ENCODE measurements at places on chromosomes 7 and 10.
A peak's percentile ranks its signal among the peaks of the same experiment; 100 is the strongest.

DNA sequence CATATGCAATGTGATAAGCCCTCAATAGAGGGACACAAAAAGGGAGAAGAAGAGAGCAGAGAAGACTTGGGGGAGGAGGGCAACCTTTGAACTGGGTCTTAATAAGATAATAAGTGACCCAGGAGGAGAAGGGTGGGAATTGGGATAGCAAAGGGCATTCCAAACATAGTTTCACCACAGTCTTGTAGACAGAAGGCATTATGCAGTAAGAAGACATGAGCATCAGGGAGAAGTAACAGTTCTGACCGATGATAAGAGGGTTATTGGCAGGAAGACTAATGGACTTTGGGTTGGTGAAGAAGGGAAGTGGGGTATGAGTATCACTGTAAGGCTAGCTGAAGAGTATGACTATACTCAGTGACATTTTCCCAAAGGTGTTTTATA is 63.6 kb downstream of the TES start:
- no peak for DNase-seq

GRCh38 chr7:11716185-11716584 is 115.8 kb downstream of the THSD7A start:
- no peak for DNase-seq

- peak; percentile 21 for DNase-seq
Observed at GRCh38 chr7:139777133-139777891, 486 bp downstream of the HIPK2 start.

DNA sequence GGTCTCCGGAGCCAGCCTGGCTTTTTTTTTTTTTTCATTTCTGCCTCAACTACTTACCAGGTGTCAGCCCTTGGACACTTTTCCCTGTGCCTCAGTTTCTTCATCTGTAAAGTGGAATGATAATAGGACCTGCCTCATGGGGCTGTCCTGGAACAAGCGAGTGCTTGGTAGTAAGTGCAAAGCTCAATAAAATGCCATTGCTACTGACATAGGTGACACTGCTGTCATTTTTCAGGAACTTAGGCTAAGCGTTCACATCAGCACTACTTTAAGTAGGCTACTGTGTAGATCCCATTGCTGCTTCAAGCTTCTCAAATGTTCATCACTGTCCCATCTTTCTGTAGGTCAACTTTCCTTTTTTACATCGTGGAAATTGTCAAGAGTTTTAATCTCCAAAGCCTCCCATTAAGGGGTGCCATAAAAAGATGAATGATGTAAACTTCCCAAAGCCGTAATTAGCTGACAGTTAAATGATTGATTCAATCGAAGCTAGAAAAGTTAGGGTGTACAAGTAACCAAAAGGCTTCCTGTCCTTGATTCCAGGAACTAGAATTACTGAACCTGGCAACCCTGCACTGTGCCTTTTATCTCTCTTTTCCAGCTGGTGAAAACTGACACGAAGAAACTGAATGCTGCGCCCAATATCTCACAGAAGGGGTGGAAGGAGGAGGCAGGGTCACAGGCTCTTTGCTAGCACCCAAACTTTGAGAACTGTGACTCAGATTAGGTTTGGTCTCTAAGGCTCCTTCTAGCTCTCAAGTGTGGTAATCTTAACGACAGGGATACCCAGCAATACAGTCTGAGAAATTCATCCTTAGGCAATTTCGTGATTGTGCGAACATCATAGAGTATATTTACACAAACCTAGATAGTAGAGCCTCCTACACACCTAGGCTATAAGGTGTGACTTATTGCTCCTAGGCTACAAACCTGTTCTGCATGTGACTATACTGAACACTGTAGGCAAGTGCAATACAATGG is 861 bp upstream of the USP6NL start:
- no peak for DNase-seq

- no peak for DNase-seq
Observed at GRCh38 chr10:42431095-42431494, 207.3 kb downstream of the ZNF33B start.

GRCh38 chr7:80686576-80686975 is 48.1 kb downstream of the CD36 start:
- DNase-seq: no peak

DNA sequence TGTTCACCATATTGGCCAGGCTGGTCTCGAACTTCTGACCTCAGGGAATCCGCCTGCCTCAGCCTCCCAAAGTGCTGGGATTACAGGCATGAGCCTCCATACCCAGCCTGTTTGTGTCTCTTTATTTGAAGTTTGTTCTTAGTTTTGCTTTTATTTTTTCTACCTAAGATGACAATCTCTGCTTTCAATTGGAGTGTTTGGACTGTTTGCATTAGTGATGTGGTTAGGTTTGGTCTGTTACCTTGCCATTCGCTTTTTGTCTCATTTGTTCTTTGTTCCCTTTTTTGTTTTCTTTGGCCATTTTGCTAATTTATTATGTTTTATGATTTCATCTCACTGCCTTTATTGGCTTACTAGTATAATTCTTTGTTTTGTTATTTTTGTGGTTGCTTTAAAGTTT is 62.6 kb downstream of the ADCY1 start:
- no peak for DNase-seq

DNA sequence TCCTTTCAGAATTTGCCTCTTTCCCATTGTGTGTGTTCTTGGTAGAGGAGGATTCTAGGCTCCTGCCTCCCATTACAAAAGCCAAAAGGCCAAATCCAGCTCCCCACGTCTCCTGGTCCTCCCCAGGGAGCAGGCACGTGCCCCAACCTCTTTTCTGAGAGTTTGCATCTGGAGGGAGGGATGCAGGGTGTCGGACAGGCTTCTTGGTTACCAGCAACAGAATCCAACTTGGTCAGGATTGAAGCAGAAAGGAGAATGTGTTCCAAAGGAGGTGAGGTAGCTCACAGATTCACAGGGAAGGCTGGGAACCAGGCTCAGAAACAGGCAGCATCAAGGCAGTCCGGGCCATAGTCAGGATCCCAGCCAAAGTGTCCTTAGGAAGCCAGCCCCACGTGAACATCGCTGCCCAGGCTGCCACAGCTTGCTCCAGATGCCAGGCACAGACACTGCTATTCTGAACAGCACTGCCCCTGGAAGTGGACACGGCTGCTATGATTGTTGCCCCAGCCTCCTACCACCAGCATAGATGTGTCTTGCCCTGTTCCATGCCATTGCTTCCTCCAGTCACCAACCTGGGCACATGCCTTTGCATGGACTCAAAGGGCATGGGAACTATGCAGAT is 264.2 kb upstream of the ZMIZ1 start:
- no peak for DNase-seq

GRCh38 chr7:107934991-107935770 is 44.2 kb downstream of the DLD start:
- DNase-seq: no peak

- no peak for DNase-seq
Observed at GRCh38 chr7:131909151-131909768, 352.8 kb upstream of the PODXL start.

GRCh38 chr10:122879339-122880273 is at the start of gene FAM24B:
FAM24B (minus strand) TSS chr10:122879581; CDS start chr10:122850515, 29,066 bp downstream.
- DNase-seq: peak; percentile 96

GRCh38 chr10:45008524-45009161 is 7.9 kb downstream of the ZNF22 start:
- DNase-seq: peak; percentile 74

- DNase-seq: no peak
Observed at GRCh38 chr10:3417096-3417495, 244.5 kb upstream of the PITRM1 start.

- DNase-seq: peak; percentile 24
Observed at GRCh38 chr7:100588438-100588837, 2.3 kb downstream of the FBXO24 start.

GRCh38 chr7:27804139-27804538 is 64.2 kb downstream of the TAX1BP1 start:
- DNase-seq: no peak

DNA sequence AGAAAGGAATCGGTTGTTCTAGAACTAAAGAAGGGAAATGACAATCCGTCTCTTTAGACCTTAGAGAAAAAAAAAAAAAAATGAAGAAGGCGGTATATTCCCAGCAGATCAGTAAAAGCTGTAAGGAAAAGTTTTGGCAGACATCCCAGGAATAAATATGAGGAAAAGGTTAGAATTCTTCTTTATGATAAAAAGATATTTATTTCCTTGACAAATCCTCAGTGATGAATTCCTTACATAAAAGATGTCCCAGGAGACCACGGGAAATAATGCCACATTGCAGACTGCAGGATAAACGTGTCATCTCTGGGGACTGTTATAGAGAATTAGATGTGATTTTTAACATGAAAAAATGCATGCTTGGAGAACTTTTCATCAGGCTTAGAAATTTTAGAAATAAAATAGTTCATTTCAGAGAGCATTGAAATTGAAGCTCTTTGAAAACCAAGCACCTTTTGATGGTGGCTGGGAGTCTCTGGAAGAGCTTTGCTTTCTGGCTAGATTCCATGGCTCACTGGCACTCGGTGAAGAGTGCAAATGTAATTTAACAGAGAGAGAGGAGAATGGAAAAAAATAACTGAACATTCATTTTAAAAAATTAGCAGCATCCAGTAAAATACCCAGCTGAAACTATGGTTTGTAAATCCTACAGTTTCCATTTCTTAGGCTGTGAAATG is 98.2 kb downstream of the PRPF18 start:
- no peak for DNase-seq

DNA sequence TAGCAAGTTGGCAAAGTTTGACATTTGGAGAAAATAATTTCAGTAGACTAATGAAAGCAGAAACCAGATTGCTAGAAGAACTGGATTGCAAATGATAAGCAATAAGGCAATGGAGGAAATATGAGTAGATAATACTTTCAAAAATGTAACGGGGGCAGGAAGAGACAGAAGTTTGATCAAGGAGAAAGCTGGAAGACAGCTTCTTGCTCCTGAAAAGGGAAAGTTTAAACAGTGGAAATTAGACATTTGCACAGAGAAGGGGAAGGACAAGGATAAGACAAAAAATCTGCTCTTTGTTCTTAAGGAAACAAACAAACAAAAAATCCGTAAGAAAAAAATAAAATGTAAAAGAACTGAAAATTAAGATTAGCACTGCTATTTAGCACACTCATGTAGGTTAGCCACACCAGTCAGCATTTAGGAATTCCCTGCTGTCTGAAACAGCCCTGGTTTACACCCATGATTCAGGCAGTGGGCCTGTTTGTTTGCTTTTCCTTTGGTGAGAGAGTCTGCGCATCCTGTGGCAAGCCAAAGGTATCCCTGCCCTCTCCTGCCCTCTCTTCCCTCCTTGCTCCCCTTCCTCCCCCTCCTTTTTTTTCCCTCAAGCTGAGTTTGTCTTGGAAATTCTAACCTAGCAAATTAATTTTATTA is 104.3 kb upstream of the CAV2 start:
- no peak for DNase-seq

DNA sequence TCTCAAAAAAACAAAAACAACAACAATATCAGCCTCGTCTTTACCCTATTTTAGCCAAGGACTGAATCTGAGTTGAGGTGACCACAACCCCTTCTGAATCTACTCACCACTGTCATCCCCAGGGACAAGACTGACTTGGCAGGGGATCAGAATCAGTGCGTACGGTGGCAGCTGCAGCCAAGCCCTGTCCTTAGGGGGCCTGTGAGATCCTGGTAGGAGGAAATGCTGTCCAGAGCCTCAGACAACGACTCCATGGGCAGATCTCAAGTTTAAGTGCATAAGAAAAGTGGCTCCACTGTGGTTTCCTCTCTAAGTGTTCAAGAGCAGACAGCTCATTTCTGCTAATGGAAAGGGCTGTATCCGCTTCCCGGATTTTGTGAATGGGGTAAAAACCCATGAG is 22.4 kb upstream of the CYTH3 start:
- no peak for DNase-seq

- DNase-seq: no peak
Observed at GRCh38 chr10:93309062-93309461, 173.1 kb downstream of the MYOF start.

DNA sequence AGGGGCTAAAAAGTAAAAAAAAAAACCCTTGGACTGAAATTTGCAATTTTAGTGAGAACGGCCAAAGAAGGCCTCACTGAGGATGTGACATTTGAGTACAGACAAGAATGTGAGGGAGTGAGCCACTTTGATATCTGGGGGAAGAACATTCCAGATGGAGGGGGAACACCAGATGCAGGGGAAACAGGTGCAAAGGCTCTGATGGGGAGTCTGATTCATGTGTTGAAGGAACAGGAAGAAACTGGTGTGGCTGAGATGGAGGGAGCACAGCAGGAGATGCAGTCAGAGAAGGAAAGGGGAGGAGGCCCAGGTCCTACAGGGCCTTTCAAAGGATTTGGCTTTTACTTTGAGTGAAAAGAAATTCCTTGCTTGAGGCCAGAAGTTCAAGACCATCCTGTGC is 615.7 kb upstream of the NRP1 start:
- DNase-seq: no peak

- DNase-seq: no peak
Observed at GRCh38 chr7:22390516-22390915, 33.6 kb upstream of the RAPGEF5 start.

DNA sequence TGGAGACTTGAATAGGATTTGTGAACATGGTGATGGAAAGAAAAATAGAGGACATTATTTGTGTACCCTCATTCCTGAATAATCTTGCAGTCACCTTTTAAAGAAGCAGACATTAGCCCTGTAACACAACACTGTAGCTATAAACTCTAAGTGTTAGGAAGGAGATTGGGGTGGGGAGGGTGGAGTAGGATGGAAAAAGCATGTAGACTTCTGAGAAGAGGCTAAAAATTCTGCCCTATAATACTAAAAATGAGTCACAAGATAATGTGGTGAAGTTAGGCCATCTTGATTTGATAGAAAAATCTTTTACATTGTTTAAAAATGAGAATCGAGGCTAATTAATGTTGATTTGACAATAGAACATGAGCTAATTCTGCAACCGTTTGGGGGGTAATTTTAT is 128.8 kb downstream of the LCOR start:
- no peak for DNase-seq

GRCh38 chr10:121113385-121113696 is 262.2 kb downstream of the WDR11 start:
- DNase-seq: no peak

DNA sequence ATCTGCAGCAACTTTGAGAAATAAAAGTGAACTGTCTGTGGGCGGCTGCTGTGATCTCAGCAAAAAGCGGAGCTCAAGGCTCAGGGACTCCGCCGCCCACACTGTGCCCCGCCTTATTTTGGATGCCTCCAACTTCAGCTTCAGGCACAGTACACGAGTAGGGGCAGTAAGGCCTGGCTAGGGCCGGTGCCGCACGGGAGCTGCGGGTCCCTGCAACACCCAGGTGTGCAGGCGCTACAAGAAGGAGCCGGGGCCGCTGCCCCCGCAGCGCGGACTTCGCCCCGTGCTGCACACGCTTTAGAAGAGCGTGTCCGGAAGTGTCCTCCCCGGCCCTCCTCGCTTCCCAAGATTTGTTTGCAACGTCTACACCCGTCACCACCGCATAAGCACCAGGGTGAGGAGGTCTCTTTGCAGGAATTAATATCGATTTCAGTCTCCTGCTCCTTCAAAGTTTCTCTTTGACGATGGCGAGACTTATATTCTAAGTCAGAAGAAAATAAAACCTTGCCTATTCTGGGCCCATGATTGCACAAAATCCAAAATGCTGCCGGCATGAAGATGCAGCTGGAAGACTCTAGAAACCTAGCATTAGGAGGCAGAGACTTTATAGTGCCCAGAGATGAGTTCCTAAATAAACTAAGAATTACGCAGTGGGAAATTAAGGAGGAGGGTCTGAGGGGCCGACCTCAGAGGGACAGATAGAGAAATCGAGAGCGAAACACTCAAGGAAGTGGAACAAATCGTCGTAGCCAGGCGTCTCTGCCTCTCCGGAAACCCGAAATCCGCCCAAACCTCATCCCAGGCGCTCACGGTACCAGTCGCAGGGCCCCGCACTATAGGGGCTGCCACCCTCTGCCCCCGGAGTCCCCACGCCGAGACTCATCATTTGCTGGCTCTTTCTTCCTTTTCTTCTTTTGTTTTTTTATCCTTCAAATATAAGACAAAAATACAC is 6.4 kb downstream of the VAX1 start:
- no peak for DNase-seq

- DNase-seq: no peak
Observed at GRCh38 chr7:109964780-109965179, 1126.1 kb upstream of the LRRN3 start.
